SJCRH30 (cell line): ENCODE measurements at places on chromosomes 16 and 17.

GRCh38 chr16:5062790-5063765, 2.7 kb downstream of the C16orf89 start:
- peaks cover 15% of the 10 kb centered on the region for H3K27me3 ChIP-seq
- no peak overlapping the region for H3K4me3 ChIP-seq
- no peaks in the 10 kb centered on the region for H3K4me1 ChIP-seq
- no peak overlapping the region for H3K27ac ChIP-seq
- DNase-seq = no peak

DNA sequence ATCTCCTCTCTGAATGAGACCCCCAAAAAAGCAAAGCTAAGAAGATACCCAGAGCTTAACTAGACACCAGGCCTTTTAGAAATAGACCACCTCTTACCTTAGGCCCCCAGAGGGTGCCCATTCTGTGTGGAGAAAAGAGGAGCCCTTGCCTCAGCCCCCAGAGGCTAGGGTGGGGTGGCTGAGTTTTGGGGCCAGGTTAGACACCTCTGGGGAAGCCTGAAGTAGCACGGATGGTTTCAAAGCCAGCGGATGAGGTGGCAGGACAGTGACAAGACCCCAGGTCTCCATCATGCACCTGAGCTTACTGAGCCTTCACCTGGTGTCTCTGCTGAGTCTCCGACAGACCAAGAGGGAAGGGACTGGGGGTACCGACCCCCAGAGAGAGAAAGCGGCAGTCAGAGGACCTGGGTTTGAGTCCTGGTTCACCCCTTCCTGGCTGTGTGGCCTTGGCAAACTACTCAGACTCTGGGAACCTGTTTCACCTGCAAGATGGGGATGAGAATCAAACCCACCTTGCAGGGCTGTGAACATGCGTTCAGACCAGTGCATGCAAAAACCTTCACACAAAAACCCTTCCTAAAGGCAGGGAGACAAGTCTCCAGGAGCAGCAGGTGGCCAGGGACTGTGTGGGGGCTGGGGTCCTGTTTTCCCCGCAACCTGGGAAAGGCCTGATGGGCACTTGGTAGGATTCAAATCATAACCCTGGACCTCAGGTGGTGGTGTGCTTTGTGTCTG, 7.7 kb downstream of the SCGB1C2 start:
- DNase-seq = no peak
- no peaks in the 10 kb centered on the region for H3K36me3 ChIP-seq
- no peak overlapping the region for H3K4me3 ChIP-seq
- H3K4me1 ChIP-seq = no peaks in the 10 kb centered on the region

DNA sequence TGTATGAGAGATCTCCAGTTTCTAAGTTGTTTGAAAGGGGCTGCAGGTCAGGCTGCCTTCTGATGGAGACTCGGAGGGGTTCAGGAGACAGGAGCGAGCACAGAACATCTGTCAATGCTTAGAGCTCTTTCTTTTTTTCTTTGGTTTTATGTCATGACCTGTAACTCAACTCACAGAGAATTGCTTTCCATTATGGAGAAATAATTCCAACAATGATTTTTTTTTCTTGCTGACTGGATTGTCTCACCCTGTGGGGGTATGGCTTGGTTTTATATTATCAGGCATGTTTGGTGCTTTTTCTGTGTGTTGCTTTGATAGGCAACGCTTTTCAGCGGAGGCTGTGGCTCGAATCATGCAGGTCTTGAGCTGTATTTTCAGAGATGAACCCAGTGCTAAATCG, 10.7 kb upstream of the KCNJ2 start:
- H3K36me3 ChIP-seq = no peaks in the 10 kb centered on the region; the same call in 1 of the 2 replicates
- DNase-seq = no peak
- H3K4me1 ChIP-seq = no peaks in the 10 kb centered on the region
- no peaks in the 10 kb centered on the region for H3K27me3 ChIP-seq
- no peak overlapping the region for H3K4me3 ChIP-seq

GRCh38 chr17:61444831-61445230, 7.4 kb upstream of the TBX4 start:
- H3K4me3 ChIP-seq = no peak overlapping the region
- no peaks in the 10 kb centered on the region for H3K27me3 ChIP-seq
- H3K4me1 ChIP-seq = no peaks in the 10 kb centered on the region; the same call in 1 of the 2 replicates
- no peak overlapping the region for H3K27ac ChIP-seq
- H3K36me3 ChIP-seq = no peaks in the 10 kb centered on the region

- H3K4me1 ChIP-seq = peaks cover 7% of the 10 kb centered on the region; the same call in 1 of the 2 replicates
- H3K36me3 ChIP-seq = 0 out of 2 replicates have a peak, but pooled peaks cover 2% of the 10 kb centered on the region
- no peaks in the 10 kb centered on the region for H3K27me3 ChIP-seq
- H3K27ac ChIP-seq = peak overlapping the region; percentile 91
- peak; percentile 90 for DNase-seq
- H3K4me3 ChIP-seq = peak overlapping the region; percentile 44
These were observed 35.2 kb downstream of the ADCY9 start for GRCh38 chr16:4081047-4081446.

DNA sequence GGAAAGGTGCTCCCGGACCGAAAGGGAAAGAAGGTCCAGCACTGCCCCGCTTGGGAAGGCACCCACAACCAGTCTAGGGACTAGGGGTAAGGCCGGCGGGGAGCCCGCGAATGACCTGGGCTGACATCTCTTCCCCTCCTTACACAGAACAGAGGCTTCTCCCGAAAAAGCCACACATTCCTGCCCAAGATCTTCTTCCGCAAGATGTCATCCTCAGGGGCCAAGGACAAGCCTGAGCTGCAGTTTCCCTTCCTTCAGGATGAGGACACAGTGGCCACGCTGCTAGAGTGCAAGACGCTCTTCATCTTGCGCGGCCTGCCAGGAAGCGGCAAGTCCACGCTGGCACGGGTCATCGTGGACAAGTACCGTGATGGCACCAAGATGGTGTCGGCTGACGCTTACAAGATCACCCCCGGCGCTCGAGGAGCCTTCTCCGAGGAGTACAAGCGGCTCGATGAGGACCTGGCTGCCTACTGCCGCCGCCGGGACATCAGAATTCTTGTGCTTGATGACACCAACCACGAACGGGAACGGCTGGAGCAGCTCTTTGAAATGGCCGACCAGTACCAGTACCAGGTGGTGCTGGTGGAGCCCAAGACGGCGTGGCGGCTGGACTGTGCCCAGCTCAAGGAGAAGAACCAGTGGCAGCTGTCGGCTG, 1.5 kb downstream of the CNP start:
- no peaks in the 10 kb centered on the region for H3K27me3 ChIP-seq
- no peak overlapping the region; the same call in 1 of the 2 replicates for H3K4me3 ChIP-seq
- H3K27ac ChIP-seq = no peak overlapping the region
- no peak for DNase-seq
- peaks cover 21% of the 10 kb centered on the region for H3K4me1 ChIP-seq
- H3K36me3 ChIP-seq = peaks cover 38% of the 10 kb centered on the region

DNA sequence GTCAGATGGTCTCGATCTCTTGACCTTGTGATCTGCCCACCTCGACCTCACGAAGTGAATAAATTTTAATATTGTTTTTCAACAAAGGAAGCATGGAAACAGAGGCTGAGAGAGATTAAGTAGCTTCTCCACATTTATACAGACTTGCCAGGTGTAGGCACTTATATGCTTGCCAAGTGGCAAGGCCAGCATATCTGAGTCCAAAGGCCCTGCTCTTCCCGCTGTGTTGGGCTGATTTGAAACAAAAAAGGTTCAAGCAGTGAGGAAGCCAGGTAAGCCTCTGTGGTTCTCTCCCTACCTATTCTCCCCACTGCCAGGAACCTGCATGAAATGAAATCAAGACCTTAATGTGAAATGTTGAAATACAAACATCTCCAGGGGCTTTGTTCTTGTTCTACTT, 7.5 kb upstream of the SLC6A4 start:
- DNase-seq = no peak
- no peak overlapping the region for H3K27ac ChIP-seq
- H3K4me3 ChIP-seq = no peak overlapping the region
- no peaks in the 10 kb centered on the region for H3K27me3 ChIP-seq
- H3K4me1 ChIP-seq = peaks cover 2% of the 10 kb centered on the region; the same call in 1 of the 2 replicates
- peaks cover 12% of the 10 kb centered on the region for H3K36me3 ChIP-seq

DNA sequence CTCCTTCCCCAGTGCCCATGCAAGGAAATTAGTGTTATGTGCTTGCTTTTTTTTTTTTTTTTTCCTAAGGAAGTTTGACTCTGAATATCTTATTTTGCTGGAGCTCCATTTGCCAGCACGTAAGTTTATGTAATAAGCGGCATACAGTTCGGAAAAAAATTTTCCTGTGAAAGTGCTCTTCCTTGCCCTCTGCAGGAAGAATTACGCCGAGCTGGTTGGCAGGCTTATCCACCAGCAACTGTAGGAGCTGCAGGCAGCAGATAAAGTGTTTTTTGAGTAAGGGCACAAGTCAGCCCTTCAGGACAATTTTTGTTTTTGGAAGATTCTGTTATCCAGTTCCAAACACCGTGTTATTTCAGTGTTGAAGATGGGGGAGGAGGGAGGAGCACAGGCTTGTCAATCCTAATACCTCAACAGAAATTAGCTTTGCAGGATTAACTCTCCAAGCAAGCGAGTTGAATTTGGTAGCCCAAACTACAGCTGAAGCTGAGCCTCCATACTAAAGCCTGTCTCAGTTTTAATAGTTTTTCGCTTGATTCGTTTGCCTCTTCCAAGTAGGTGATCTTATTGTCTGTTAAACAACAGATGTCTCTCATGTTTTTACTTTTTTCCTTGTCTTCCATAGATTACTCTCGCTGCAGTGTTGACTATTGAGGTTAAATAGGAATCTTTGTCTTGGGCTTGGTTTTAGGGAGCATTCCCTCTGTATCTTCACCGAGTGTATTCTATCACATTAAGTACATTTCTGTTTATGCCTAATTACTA, 1.1 kb downstream of the SPECC1 start:
- H3K36me3 ChIP-seq = no peaks in the 10 kb centered on the region
- DNase-seq = peak; percentile 67
- H3K4me1 ChIP-seq = peaks cover 5% of the 10 kb centered on the region; the same call in 1 of the 2 replicates
- peak overlapping the region; percentile 48 for H3K4me3 ChIP-seq
- H3K27ac ChIP-seq = no peak overlapping the region
- H3K27me3 ChIP-seq = peaks cover 52% of the 10 kb centered on the region
